ENCODE measurements at places on chromosomes 7 and 10.

DNA sequence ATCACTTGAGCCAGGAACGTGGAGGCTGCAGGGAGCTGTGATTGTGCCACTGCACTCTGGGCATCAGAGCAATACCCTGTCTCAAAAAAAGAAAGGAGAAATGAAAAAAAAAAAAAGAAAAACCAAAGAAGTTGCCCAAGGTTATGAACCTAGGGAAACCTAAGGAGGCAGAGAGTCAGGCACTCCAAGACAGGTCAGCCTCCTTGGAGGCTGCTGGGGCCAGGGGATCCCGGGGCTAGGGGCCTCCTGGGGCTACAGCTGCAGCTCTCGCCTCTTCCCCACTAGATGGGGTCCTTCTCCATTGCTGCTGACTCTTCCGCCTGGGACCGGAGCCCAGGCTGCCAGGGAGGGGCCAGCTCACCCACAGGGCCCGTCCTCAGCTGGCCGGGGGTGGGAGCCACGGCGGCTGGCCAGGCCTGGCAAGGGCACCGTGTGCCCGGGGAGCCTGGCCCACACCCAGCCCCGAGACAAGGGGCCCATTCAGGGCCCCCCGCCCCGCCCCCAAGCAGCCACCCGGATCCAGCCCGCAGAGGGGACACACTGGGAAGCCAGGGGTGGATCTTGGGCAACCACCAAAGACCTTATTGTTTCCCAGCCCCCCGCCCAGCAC is 1.7 kb upstream of the SPACDR start:
- DNase-seq: peak; percentile 93

GRCh38 chr7:106715730-106716129 is 54.8 kb upstream of the CCDC71L start:
- DNase-seq: no peak

DNA sequence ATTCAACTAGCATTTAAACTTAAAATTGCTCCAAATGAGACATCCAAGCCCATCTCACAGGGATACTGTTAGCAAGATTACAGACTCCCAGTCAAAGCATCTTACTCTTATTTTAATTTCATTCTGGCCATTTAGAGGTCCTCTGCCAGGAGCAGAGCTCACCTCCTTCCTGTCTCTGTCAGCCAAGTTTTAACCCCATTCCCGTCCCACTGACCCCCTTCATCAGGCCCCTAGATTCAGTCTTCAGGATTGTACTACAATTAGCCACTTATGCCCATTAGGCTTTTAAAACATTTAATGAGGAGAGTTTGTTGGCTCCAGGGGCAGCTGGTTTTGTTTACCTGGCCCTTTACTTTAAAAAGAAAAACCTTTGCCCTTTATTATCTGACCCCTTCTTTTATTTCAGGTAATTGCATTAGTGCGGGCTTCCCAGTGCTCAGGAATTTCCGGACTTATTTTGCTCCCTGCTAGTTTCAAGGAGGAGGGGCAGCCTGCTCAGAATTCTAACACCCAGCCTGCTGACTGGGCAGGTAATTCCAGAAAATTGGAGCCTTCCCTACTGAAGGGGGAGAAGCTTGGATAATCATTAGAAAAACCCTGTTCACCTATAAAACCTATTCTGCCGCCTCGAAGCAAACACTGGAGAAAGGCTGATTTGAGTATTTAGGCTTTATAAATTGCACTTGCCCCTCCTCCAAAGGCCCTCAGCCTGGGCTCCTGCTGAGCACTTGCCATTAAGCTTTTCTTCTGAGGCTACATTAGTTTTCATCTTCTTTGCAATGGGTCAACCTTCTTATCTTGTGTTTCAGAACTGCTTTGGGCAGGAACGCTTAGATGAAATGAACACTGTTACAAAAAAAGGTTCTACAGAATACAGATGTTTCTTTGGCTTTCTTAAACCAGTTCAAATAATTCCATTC is 200.5 kb upstream of the HPS1 start:
- DNase-seq: no peak

DNA sequence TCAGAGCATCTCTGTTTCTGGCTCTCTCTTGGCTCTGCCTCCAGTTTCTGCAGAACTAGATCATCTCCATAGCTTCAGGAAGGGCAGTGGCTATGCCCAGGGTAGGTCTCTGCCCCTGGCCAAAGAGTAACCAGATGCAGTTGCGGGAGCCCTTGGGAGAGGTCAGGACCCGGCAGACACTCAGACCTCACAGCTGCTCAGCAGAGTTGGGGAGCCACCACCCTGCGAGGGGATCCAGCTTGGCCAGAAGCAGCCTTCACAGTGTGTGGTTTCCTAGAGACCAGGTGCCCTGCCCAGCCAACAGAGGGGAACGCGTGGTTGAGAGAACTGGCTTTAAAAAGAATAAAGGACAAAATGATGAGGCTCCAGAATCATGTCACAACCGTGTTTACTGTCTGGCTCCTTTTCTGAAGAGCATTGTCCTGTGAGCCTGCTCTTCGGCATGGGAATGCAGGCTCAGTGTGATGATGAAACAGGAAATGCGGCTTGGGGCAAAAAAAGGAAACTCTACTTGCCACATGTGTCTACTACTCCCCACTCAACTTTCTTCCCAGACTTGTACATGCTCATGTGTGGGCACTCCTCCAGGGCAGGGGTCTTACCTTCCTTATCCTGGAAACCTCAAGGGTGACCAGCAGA is 243.1 kb downstream of the INHBA start:
- no peak for DNase-seq

GRCh38 chr10:78619896-78620295 is 448.9 kb upstream of the ZMIZ1 start:
- no peak for DNase-seq

DNA sequence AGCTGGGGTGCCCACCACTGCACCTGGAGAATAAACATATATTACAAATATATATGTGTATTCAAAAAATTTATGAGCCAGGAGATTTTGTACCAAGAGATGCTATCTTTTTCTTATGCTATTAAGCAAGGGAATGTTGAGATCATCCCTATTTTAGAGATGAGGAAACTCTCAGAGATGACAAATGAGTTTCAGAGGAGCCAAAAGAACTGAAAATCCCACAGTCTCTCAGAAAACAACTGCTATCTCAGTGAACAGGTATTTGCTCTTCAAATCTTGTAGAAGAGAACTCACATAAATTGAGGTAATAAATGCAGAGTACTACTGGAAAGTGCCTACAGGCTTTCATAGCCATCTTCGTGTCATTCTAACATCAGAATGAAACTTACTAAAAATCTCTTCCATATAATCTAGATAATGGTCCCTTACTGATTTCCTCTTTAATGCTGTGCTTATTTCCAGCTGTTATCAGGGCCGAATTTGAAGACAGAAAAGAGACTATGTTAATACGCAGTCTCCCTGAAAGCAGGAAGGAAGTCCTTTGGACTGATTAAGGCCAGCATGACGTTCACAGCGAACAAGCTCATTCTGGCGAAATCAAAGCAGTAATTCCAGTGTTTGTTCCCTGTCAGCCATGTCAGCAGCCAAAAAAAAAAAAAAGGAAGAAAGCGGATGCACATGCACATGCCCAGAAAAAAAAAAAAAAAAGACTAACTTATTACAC is 29.4 kb upstream of the ANAPC16 start:
- DNase-seq: peak; percentile 3

GRCh38 chr7:154167807-154168206 is 115.6 kb downstream of the DPP6 start:
- no peak for DNase-seq

DNA sequence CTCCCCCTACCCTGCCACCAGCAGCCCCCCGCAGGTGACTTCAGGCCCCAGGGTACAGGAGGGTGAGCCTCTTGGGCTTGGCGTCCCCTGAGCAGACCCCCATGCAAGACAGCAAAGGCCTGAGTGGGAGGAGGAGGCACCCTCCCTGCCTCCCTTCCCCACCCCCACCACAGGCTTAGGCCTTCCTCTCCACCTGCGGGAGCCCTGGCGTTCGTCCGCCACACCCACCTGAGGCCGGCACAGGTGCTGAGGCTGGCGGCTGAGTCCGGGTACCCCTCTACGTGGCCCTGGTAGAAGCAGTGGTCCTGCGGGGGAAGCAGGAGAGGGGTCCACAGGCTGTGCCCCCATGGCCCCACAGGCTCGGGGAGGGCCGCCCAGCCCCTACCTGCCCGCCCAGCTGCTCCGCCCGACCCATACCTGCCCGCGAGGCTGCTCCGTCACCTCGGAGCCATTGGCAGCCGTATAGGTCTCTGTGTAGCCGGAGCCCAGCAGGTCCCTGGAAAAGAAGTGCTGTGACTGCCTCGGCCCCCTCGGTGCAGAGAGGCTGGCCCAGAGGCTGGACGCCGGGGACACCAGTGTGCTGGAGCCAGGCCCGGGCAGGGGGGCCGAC is 3.0 kb downstream of the ADAM8 start:
- no peak for DNase-seq

- DNase-seq: no peak
Observed at GRCh38 chr10:62473241-62473640, 99.1 kb downstream of the ZNF365 start.

DNA sequence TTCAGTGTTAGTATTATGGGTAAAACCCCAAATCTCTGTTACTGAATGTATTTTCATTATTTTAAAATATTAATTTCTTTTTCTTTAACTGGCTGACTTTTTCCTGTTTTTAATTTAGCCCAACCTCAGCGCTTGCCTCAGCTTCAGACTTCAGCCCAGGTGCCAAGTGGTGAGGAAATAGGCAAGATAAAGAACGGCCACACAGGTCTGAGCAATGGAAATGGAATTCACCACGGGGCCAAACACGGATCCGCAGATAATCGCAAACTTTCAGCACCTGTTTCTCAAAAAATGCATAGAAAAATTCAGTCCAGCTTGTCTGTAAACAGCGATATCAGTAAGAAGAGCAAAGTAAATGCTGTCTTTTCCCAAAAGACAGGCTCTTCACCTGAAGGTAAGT is 57.5 kb downstream of the MDFIC start:
- DNase-seq: no peak

GRCh38 chr10:31318854-31319601 is at the start of gene ZEB1:
Gene ZEB1, plus strand, starts transcription at chr10:31319216. Its CDS starts 19 bp downstream, at chr10:31319235.
- peak; percentile 69 for DNase-seq
